ENCODE measurements at places on chromosomes 1 and 21. TPM values are rescaled to one million over a fixed set of nuclear protein-coding genes. Genes with fewer than 3 reads are reported as not detected.

Gene FAM72B
- total RNA-seq = 9.6 TPM

Gene ZNF281
- total RNA-seq = 26.5 TPM

Gene MATN1
- not detected for total RNA-seq

Gene WLS
- 50.9 TPM for total RNA-seq

Gene GRIK3
- not detected for total RNA-seq

Gene WNT4
- 2.4 TPM for total RNA-seq

Gene ASTN1
- not detected for total RNA-seq

DNA sequence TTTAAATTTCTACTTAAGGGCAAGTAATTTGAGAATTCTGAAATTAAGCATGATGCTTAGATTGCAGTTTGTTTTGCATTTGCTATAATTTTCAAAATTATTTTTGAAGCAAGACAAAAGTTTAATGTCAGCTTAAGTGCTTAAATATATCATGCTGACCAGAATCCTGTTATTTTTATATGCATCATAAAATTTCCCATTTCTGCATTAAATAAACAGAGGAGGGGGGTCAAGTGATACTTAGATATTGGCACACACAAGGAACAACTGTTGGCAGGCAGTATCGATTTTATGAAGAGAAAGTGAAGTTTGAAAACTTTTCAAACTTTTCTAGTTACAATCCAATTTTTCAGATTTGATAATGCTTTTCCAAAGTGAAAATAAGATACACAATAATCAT lies 61.0 kb downstream of the MIER1 start:
- no peak for DNase-seq
- H3K4me3 ChIP-seq = no peak overlapping the region
- H3K27me3 ChIP-seq = no peaks in the 10 kb centered on the region
- peaks cover 28% of the 10 kb centered on the region for H3K36me3 ChIP-seq
- no peak overlapping the region for H3K27ac ChIP-seq

GRCh38 chr1:199646761-199647160 lies 380.7 kb upstream of the NR5A2 start:
- no peaks in the 10 kb centered on the region for H3K36me3 ChIP-seq
- no peaks in the 10 kb centered on the region for H3K27me3 ChIP-seq
- DNase-seq = peak; percentile 15
- H3K27ac ChIP-seq = no peak overlapping the region
- peaks cover 13% of the 10 kb centered on the region for H3K4me1 ChIP-seq

DNA sequence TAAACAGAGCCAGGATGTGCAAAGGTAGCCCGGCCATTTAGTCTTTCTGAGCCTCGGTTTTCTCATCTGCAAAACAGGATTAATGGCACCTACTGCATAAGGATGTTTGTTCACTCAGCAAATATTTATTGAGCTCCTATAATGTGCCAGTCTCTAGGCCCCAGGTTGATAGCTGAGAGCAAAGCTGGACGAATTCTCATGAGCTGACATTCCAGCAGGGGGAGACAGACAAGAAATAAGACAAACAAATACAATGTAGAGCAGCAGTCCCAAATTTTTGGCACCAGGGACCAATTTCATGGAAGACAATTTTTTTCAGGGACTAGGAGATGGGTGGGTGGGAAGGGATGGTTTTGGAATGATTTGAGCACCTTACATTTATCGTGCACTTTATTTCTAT lies 74.3 kb upstream of the PAX7 start:
- H3K4me3 ChIP-seq = no peak overlapping the region
- no peaks in the 10 kb centered on the region for H3K36me3 ChIP-seq
- peaks cover 95% of the 10 kb centered on the region for H3K27me3 ChIP-seq
- H3K4me1 ChIP-seq = no peaks in the 10 kb centered on the region

- H3K36me3 ChIP-seq = no peaks in the 10 kb centered on the region
- no peaks in the 10 kb centered on the region for H3K27me3 ChIP-seq
- peaks cover 9% of the 10 kb centered on the region for H3K4me1 ChIP-seq
- H3K27ac ChIP-seq = peak overlapping the region; percentile 13
- H3K4me3 ChIP-seq = no peak overlapping the region
Measured at GRCh38 chr1:150789396-150789795, 18.7 kb downstream of the CTSK start.

GRCh38 chr1:22749919-22750684 lies 39.5 kb downstream of the EPHB2 start:
- peak; percentile 58 for DNase-seq
- H3K27ac ChIP-seq = peak overlapping the region; percentile 81
- H3K36me3 ChIP-seq = peaks cover 6% of the 10 kb centered on the region
- H3K27me3 ChIP-seq = no peaks in the 10 kb centered on the region

DNA sequence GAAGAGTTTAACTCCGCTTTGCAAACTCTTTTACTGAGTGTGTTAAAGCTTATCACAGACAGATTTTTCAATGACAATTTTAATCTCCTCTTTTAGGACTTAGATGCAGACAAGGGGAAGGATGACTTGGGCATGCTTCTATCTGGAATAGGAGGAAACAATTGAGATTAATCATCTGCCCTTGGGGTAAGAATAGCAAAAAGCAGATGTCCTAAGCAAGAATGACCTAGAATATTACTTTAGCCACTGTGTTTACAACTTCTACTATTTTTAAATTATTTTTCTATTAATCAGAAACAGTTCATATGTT lies 569.0 kb upstream of the ADGRL2 start:
- no peak overlapping the region for H3K27ac ChIP-seq
- no peak for DNase-seq

- H3K4me3 ChIP-seq = peak within 1 kb of the TSS; percentile 61
- DNase-seq = no peak
- no peak within 1 kb of the TSS for H3K27ac ChIP-seq
- H3K36me3 ChIP-seq = no peaks in the 10 kb centered on the region
- peaks cover 73% of the 10 kb centered on the region for H3K27me3 ChIP-seq
- H3K4me1 ChIP-seq = no peaks in the 10 kb centered on the region
Measured at GRCh38 chr1:9651565-9652378, at the start of gene PIK3CD. TSS of gene PIK3CD (plus strand) at chr1:9651731. CDS start at chr1:9710456, 58,725 bp downstream.

DNA sequence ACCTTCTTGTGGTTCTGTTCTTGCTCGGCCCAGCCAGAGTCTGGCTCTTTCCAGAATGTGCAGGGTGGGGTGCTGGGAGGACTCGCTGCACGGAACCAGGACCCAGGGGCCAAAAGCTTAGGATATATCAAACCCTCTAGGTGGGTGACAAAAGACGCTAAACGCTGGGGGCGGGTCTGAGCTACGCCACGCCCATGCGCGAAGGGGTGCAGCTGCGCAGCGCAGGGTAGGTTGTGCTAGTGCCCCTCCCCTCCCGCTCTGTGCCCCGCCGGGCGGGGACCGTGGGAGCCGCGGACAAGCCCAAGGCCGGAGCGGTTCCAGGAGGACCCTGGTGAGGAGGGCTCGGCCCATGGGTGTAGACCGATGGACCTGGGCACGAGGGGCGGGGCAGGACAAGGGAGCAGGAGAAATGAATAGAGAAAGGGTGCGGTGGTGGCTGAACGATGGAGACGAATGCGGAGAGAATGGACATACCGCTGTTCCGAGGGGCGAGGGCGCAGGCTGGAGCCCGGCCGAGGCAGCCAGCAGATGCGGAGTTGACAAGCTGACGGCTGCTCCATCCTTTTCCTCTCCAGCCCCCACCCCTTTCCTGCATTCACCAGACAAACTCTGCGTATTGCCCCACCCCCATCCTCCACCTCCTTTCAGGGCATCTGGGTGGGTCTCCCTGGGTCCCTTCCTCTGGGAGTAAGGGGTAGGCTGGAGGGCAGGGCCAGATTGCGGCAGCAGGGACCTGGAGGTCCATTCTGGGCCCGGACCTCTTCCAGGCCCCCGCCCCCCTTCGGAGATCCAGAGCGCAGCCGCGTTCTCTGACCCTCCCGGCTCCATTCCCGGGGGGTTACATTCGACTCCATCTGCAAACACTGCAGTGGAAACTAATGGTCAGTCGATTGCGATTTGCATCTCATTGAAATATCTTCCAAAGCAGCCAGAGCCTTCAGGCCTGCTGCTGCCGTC lies at the start of gene RUSC1:
Gene RUSC1 (plus strand): TSS at position 234 of the 957 bp plus-strand sequence. CDS start 880 bp downstream, outside the sequence.
- peak within 1 kb of the TSS; percentile 90 for H3K4me3 ChIP-seq
- DNase-seq = no peak
- no peaks in the 10 kb centered on the region for H3K27me3 ChIP-seq
- H3K27ac ChIP-seq = peak within 1 kb of the TSS; percentile 79
- peaks cover 92% of the 10 kb centered on the region for H3K36me3 ChIP-seq

GRCh38 chr1:181635110-181635509 lies 151.8 kb downstream of the CACNA1E start:
- no peak for DNase-seq
- H3K4me1 ChIP-seq = no peaks in the 10 kb centered on the region
- peaks cover 49% of the 10 kb centered on the region for H3K27me3 ChIP-seq
- no peaks in the 10 kb centered on the region for H3K36me3 ChIP-seq
- H3K27ac ChIP-seq = no peak overlapping the region
- H3K4me3 ChIP-seq = no peak overlapping the region

DNA sequence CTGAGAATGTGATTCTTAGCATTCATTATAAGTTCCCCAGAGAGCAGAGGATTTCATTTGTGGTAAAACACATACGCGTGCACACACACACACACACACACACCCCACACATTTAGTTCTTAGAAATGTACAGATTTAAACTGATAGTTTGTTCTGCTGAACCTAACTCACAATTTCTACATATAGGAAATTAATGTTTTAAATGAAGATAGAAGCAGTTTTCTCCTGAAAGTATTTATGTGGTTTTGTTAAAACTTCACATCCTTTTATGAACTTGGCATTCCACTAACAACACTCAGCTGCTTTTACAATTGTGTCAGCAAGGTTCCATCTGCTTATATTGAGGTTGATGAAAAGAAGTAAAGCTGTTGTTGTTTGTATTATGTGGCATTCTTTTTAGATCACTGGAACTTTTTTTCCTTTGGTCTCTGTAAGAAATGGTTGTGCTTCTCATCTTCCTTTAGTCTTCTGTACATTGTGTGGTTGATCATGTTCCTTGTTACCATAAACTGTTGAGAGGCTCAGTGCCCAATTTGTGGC lies 41.6 kb downstream of the AK4 start:
- no peaks in the 10 kb centered on the region for H3K27me3 ChIP-seq
- DNase-seq = no peak
- peaks cover 4% of the 10 kb centered on the region for H3K36me3 ChIP-seq

DNA sequence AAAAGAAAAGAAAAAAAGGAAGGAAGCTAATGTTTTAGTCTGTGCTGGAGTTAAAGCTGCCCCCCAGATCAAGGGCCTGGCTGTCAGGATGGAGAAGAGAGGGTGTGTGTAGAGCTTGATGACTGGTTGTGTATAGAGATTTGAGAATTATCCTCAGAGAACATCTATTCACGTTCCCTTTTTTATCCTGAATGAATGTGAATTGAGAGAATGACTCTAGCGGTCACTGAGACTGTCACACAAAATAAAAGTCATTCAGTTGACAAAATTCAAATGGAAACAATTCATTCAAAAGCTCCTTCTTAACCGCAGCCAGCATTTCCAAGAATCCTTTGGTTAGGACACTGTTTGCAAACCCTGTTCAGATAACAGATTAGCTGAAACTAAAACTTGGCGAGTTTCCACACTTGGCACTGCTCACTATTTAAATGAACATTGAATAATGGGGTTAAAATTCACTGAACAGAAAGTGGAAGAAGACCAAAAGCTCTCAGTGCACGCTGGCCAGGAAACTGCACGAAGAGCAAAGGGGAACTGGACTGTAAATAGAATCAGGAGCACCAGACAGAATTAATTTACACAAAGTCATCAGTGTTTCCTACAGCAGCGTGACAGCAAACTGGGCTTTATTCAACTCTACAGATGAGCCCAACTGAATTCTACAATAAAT lies 13.6 kb upstream of the FAM89A start:
- no peaks in the 10 kb centered on the region for H3K36me3 ChIP-seq
- H3K27me3 ChIP-seq = peaks cover 9% of the 10 kb centered on the region
- H3K4me3 ChIP-seq = peak overlapping the region; percentile 16
- DNase-seq = peak; percentile 33

GRCh38 chr1:53837646-53837923 lies 511 bp downstream of the NDC1 start:
- DNase-seq = no peak
- peak overlapping the region; percentile 82 for H3K27ac ChIP-seq
- H3K36me3 ChIP-seq = peaks cover 29% of the 10 kb centered on the region
- H3K4me3 ChIP-seq = peak overlapping the region; percentile 85
- peaks cover 13% of the 10 kb centered on the region for H3K27me3 ChIP-seq
- H3K4me1 ChIP-seq = peaks cover 21% of the 10 kb centered on the region

- peaks cover 10% of the 10 kb centered on the region for H3K36me3 ChIP-seq
- peak; percentile 27 for DNase-seq
- H3K4me1 ChIP-seq = peaks cover 9% of the 10 kb centered on the region
- no peak overlapping the region for H3K27ac ChIP-seq
- H3K4me3 ChIP-seq = peak overlapping the region; percentile 75
- peaks cover 19% of the 10 kb centered on the region for H3K27me3 ChIP-seq
Measured at GRCh38 chr1:75615613-75616435, 4.9 kb upstream of the SLC44A5 start.

DNA sequence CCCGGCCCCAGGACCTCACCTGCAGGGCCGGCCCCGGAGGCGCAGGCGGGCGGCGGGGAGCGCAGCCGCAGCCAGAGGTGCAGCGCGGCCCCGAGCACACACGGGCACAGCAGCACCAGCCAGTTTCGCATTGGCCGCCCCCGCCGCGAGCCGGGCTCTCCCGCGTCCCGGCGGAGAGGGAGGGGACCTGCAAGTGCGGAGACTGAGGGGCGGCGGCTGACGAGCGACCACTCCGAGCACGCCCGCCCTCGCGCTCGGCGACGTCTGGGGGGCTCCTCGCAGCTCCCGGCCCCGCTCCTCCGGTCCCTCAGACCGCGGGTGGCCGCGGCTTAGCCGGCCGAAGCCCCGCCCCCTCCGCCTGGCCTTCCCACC lies at the start of gene B3GALNT2:
Gene B3GALNT2 (minus strand): TSS at position 331 of the 372 bp plus-strand sequence. CDS start 200 bp downstream, at position 131.
- H3K4me1 ChIP-seq = peaks cover 40% of the 10 kb centered on the region
- DNase-seq = no peak
- H3K27ac ChIP-seq = peak within 1 kb of the TSS; percentile 92

- peak; percentile 70 for DNase-seq
- H3K4me1 ChIP-seq = peaks cover 8% of the 10 kb centered on the region
- H3K27me3 ChIP-seq = no peaks in the 10 kb centered on the region
- no peak overlapping the region for H3K27ac ChIP-seq
- no peak overlapping the region for H3K4me3 ChIP-seq
Measured at GRCh38 chr1:227234998-227235405, 83.3 kb downstream of the CDC42BPA start.

GRCh38 chr1:170634824-170635410 lies 29.0 kb upstream of the PRRX1 start:
- no peak overlapping the region for H3K4me3 ChIP-seq
- no peaks in the 10 kb centered on the region for H3K27me3 ChIP-seq
- H3K27ac ChIP-seq = no peak overlapping the region
- no peak for DNase-seq

- H3K27me3 ChIP-seq = no peaks in the 10 kb centered on the region
- no peak overlapping the region for H3K4me3 ChIP-seq
- H3K27ac ChIP-seq = no peak overlapping the region
- no peaks in the 10 kb centered on the region for H3K4me1 ChIP-seq
- no peak for DNase-seq
Measured at GRCh38 chr1:245873883-245874671, 633.0 kb downstream of the SMYD3 start.

DNA sequence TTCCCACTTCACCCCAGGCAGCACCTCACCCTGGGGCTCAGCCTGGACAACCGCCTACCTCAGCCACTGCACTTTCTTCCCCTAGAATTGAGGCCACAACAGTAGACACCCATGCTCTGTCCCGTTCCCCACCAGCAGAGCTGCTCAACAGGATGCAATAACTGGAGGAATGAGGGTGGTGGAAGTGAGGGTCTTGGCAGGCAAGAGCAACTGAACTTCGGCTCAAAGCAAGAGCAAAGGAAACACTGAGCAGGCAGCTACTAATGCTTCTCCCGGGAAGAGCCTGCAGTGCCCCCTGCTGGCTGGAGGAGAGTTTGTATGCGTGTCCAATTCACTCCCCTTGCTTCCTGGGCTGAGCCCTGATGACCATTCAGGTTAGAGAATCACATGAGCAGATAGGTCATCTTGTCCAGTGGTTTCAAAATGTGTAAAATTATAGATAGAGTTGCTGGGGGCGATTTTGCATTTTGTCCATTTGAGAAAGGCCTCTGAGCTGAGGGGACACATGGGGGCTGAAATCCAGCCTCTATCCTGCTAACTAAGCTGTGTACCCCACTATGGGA lies 13.9 kb downstream of the NT5C1A start:
- H3K36me3 ChIP-seq = no peaks in the 10 kb centered on the region
- no peaks in the 10 kb centered on the region for H3K4me1 ChIP-seq
- DNase-seq = peak; percentile 66
- H3K27ac ChIP-seq = no peak overlapping the region
